HTR-8/SVneo (cell line): ENCODE measurements at places on chromosomes 1 and 21.
A peak's percentile ranks its signal among the peaks of the same experiment; 100 is the strongest.

GRCh38 chr1:59378621-59379370, 81.9 kb downstream of the FGGY start:
- no peak for DNase-seq

DNA sequence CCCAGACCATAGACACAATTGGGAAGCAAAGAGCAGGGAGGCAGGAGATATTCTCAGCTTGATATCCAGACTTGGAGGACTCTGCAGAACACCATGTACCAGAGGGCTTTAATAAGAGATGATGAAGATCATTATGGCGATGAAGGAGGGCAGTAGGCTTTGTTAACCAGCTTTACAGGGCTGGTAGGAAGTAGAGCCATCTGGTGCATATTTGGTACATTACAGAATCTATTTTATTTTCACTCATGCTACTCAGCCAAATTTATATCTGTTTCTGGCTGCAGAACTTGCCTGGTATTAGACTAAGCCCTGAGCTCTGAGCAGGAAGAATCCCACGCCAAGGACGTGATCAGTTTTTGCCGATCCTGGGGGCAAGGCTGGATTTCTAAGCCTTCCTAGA, 61.8 kb upstream of the SYT6 start:
- DNase-seq = no peak

GRCh38 chr1:166908942-166909341, 32.9 kb upstream of the TADA1 start:
- no peak for DNase-seq

DNA sequence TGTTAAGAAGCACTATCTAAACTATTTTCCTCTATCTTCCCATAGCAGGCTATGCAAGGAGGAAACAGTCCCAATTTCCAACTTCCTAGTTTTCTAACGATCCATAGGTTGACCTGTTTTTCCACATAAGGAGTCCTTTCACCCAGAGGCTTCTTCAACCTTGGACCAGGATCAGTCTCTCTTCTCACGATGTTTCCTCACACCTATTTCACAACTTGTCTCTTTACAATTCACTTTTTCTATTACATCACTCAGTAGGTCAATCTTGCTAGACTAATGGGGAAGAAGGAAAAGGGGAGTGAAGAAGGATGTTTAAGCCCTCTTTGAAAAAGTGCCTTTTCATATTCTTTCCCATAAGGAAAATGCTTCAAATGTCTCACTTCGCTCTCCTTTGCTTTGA, 15.9 kb downstream of the PALMD start:
- DNase-seq = no peak

- DNase-seq = no peak
Measured at GRCh38 chr1:154386643-154387352, 18.3 kb upstream of the IL6R start.

GRCh38 chr1:201282931-201283829, at the start of gene PKP1:
Gene PKP1, plus strand, starts transcription at chr1:201283506. Its CDS starts 197 bp downstream, at chr1:201283703.
- DNase-seq = no peak

DNA sequence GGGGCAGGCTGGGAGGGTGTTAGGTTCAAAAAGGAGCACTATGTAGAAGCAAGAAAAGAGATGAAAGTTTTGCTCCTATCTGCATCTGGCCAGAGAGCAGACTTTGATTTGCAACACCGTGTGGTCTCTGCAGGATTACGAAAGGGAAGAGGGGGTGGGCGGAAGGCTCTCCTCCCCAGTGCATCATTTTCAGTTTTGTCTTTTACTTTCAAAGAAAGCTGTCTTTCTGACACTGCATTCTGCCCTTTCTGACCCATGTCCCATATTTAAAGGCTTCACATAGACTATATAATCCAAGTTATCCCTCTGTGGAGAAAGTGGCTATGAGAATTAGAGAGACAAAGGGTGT, 126.5 kb downstream of the RHOU start:
- DNase-seq = no peak

DNA sequence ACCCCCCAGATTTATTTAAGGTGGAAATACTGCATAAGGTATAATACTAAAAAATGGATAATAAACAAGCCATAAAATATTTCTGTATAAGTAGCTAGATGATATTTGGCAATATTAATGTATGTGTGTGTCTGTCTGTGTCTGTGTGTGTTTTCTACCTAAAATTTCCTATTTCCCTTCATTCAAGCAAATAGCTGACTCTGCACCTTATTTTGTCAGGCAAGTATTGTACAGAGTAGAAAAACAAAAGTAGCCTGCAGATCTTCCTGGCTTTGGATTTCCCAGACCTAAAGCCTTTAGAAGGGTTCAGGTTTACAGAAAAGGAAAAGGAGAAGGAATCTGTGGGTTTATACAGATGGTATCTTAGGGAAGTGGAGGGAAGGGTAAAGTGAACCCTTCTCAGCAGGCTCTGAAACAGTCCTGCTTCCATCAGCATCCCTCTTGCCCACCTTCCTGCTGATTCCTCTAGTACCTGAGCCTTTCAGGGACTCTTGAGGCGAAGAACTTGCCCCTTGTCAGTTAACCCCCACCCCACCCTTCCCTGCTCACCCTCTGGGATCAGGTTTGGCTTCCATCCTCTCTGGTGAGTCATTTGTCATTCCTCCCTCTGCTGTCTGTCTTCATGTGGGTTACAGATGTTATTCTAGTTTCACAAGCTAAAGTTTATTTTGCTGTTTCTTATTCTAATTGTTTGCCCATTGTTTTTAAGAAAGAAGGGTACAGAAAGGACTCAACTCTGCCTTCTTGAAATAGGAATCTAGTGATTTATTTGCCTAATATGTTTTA, 21.7 kb upstream of the RGS16 start:
- DNase-seq = no peak

DNA sequence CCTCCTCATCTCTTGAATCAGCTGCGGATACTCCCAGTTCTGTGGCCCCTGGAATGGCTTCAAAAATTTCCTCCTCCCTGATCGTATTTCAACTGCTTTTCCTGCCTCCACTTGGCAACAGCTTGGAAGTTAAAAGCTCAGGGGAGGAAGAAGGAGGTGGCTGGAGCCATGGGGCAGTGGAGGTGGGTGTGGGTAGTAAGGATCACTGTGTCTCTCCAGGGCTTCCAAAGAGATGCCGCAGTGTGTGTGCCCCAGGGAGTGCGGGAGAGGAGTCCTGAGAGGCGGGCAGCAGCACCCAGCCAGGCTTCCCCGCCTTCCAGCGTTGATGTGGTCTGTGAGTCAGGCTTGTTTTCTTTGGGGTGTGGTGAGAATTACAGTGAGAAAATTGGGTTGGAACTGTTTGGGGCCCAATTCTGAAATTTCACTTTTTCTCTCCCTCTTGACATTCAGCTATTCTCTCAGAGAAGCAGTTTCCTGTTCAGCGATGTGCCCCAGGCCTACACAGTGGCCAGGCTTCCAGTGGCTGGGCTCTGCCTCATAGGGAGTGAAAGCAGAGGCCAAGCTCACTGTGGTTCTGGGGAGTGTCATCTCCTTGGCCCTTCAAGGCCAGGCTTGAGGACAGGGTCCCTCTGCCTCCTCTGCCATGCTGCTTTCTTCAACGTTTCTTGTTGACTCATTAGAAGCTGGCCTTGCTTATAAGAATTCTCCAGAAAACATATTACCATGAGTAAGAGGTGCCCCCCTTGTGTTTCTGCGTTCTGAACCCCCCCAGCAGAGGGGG, 69.0 kb downstream of the PGM1 start:
- DNase-seq = peak; percentile 25

- no peak for DNase-seq
Measured at GRCh38 chr1:22717037-22717760, 6.6 kb downstream of the EPHB2 start.

GRCh38 chr1:39230261-39231190, 26.0 kb downstream of the MACF1 start:
- peak; percentile 35 for DNase-seq

DNA sequence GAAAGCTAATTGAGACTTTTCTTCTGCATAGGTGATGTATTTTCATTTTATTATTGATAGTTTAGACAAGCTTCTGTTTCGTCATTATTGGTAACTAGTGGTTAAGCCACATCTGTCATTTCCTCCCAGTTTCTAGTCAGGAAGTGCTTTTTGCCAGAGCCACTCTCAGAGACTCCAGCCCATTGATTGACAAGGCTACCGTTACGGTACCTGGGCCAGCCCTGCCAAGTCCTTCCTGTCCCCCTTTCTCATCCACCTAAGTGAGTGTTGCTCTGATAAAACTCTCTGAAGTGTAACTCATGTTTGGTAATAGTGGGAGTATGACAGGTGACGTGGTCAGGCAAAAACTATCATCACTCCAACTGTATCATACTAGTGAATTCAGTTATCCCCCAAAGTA, 29.6 kb upstream of the AGL start:
- DNase-seq = no peak

- DNase-seq = no peak
Measured at GRCh38 chr1:208003241-208003640, 92.3 kb upstream of the CD34 start.

DNA sequence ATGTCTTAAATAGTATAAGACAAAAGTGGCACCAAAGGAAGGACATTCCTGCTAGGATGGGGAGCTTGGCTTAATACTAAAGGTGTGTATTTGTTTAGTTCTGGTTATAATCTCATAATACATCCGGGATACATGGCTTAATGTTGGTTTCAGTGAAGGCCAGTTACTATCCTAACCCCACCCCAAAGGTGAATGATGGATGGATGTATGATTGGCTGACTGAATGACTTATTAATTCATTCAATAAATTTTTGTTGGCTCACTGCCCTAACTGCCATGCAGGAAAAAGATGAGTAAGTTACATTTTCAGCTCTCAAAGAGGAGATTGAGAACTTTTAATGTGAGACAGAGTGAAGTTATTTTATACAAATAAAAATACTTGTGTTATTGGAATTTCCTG, 52.2 kb downstream of the PHACTR4 start:
- DNase-seq = no peak

DNA sequence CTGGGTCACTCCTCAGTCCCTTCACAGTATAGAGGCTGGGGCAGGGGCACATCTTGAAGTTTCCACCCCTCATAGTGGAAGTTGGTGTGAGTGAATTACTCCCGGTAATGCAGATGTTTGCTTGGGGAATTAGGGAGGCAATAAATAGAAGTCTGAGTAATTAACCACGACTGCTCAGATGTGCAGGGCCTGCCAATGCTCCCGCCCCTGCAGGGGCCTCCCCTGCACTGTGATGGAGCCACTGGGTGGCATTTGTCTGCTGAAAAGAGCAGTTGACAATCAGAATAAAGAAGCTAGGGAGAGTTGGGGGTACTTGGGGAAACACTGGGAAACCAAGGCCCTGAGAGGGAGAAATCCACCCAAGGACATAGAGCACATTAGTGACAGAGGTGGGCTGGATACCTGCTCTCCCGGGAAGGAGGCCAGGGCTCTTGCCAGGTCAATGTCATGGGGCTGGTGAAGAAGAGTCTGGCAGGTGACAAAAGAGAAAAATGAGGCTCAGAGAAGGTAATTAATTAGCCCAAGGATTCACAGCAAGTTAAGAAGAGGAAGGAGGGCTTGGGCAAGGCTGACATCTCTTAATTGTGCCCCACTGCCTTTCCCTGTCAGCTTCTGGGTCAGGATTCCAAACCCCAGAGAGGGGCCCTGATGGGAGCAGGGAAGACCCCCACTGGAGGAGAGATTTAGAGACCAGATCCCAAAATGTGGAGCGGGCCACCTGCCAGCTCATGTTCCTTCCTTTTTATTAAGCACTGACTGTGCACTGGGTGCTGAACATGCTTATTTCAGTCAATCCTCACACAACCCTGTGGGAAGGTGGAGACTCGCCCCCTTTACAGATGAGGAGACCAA, 436.2 kb downstream of the MATN1 start:
- no peak for DNase-seq

GRCh38 chr1:104780470-104781078, 1030.9 kb downstream of the AMY1C start:
- DNase-seq = peak; percentile 5

- no peak for DNase-seq
Measured at GRCh38 chr1:209708297-209708696, 3.7 kb downstream of the HSD11B1 start.

DNA sequence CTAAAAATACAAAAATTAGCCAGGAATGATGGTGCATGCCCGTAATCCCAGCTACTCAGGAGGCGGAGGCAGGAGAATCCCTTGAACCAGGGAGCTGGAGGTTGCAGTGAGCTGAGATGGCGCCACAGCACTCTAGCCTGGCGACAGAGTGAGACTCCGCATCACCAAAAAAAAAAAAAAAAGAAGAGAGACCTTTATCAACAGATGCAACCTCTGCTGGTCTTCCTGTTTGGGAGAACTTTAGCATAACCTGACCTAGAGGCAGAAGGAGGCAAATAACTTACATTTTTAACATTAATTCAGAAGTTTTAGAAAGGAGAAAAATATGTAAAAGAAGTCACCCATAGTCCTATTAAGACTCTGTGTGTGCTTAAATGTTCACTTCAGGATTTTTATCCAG, 32.4 kb downstream of the SLAMF1 start:
- no peak for DNase-seq

DNA sequence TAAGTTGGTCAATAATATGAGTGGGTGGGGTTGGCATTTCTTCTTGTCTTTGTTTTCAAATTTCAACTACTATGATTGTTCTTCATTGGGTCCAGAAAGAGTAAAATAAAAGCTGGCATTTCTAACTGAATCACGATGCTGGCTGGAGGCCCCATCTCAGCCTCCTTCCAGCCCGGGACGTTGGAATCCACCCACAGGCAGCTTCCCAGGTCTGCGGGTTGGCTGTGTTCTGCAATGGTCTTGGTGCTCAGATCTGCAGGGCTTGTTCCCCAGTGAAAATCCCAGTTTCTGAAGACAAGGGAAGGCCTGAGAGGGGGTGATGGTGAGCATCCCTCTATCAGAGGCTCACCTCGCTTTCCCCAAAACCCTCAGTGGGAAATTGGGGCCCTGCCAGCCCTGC, 54.7 kb upstream of the ARHGEF16 start:
- no peak for DNase-seq

- DNase-seq = no peak
Measured at GRCh38 chr1:204116539-204116938, 35.3 kb downstream of the ETNK2 start.

- DNase-seq = peak; percentile 26
Measured at GRCh38 chr21:39137248-39138178, 45.7 kb downstream of the PSMG1 start.

GRCh38 chr1:182056601-182057366, 4.7 kb downstream of the ZNF648 start:
- DNase-seq = no peak

GRCh38 chr21:41410767-41411448, 15.1 kb upstream of the MX1 start:
- DNase-seq = no peak

DNA sequence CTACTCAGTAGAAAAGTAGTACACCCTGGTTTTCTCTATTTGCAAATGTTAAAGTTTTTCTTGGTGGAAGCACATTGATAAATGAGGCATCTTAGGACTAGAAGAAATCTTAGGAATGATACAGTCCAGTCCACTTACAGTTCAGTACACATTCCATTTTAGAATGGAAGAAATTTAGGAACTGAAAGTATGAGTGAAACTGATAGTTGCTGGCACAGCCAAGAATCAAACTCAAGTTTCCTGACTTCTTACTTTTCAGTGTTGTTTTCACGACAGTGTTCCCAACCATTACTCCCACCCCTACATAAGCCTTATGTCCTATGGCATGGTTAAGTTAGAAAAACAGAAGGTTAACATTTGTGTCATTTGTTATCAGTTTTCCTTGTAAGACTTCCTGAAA, 258.5 kb downstream of the BACH1 start:
- no peak for DNase-seq

GRCh38 chr1:52726265-52727113, at the start of gene ZYG11B:
Gene ZYG11B, plus strand, starts transcription at chr1:52726453. Its CDS starts 201 bp downstream, at chr1:52726654.
- peak; percentile 88 for DNase-seq
